ENCODE measurements at places on chromosomes 3 and 15.

DNA sequence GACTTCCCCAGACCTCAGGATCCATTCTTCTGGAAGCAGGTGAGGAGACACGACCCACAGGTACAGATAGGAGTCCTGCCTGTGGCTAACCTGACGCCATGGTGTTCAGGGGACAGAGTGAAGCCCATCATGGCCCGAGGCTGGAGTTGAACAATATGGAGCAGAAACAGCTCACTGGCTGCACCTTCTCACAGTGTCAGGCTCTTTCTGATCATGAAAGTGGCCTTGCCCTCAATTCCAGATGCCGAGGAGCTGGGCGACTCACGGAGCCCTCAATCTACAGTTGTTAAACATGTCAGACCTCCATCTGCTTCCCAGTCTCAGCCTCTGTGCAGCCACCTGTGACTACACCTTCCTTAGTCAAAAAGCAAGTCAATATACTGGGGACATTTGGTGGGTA is 110.8 kb upstream of the SMAD3 start:
- no peak for DNase-seq

GRCh38 chr3:57816471-57817095 is 60.5 kb downstream of the SLMAP start:
- DNase-seq, result no peak

DNA sequence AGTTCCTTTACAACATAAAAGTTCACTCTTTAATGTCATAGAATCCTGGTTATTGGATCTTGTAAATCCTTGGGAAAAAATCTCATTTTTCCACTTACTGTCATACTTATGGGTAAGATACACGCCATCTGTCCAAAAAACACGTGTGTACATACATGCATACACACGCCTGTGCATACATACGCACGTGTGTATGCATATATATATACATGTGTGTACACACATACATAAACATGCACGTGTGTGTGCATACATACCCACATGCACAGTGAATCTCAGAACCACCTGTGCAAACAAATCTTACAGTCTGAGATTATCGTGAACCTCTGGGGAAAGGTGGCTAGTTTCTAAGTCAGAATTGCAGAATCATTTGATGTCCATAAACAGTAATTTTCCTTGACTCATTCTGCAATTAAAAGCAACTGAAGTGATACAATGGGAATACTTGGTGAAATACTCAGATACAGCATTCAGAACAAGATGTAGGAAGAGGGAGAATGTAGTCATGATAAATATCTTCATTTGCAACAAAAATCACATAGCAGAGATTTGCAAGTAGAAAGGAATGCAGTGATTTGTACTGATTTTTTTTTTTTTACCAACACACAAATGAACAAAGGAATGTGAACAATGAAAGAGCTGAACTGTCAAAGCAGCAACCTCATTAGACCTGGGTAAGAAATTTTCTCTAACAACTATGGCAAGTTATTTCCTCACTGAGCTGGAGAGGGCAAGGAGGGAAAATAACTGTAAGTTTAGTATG is 160.6 kb upstream of the POU1F1 start:
- DNase-seq, result no peak

GRCh38 chr3:192373586-192373985 is 353.8 kb downstream of the FGF12 start:
- DNase-seq, result no peak

GRCh38 chr3:129651435-129652202 is 45.1 kb upstream of the PLXND1 start:
- DNase-seq, result no peak

DNA sequence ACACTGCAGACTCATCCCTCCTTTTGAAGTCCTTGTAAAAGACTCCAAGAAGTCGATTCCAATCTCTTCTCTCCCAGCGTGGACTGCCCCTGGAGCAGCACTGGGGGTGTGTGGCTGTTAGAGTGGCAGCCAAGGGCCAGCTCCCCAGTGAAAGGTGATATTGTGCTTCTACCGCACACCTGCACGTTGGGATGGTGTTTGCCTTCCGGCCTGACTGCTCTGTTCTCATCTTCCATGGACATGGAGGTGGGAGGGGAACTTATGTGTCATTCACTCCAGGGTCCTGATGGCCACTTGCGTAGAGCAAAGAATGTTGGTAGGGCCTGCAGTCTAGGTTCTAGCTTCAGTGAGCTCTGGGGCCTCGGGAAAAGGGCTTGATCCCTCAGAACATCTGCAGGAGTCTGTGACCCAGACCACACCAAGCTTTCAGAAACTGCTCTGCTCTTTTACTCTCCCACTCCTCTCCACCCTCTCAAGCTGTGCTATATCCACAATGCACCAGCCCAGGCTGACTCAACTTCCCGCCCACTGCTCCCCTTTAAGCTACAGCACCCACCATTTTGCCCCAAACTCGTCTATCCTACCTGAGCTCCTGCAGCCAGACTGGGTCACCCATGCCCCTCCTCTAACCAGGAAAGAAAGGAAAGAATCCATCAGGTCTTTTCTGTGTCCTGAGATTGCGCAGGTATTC is 31.3 kb downstream of the LIPC start:
- DNase-seq, result no peak

GRCh38 chr3:99549957-99550603 is 88.3 kb upstream of the COL8A1 start:
- DNase-seq, result no peak

DNA sequence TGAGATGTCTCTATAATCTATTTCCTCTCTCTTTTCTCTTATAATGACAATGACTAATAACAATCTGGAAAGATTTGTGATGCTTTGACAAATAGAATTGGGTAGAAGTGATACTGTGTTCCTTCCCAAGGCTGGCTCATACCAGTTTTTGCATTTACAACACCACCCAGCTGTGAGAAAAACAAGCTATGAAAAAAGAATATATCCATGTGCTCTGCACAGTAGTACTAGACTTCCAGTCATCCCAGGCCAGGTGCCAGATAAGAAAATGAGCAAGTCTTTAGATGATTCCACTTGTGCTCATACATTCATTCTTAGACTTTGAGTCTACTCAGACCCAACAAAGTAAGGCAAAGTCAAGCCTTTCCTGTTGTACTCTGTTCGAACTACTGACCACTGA is 350.2 kb upstream of the POU1F1 start:
- no peak for DNase-seq

DNA sequence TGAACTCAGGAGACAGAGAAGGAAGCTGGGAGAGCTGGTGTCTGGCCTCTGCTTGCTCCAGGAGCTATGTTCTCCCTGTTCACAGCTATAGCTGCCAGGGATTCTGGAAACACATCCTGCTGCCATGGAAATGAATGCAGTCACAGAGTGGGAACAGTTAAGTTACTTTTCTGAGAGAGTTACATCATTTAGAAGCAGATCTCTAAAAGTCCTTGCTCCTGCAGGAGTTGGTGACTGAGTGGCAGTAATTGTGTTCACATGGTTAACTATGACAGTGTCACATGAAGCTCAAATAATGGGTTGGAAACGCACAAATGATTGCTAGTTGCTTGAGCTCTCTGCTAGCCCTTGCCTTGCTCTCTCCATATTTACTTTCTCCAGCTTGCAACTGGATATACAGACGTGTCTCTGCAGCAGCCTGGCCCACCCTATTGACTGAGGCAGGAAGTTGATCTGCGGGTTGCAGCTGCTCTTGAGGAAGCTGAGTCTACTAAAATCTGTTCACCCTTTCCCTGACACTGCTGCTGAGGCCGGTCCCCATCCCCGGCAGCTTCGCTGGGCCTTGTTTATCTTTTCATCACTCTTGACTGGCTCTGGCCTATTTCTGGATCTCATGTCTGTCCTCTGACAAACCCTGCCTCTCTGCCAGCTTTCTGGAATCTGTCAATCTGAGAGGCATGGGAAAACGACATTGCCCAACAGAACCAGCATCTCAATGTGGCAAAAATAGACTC is 16.7 kb upstream of the ISLR start:
- no peak for DNase-seq

GRCh38 chr15:89383365-89384175 is 48.9 kb upstream of the POLG start:
- DNase-seq, result no peak

- no peak for DNase-seq
These were observed 82.2 kb upstream of the THBS1 start for GRCh38 chr15:39498629-39499028.

- DNase-seq, result no peak
These were observed 57.6 kb upstream of the PLXND1 start for GRCh38 chr3:129663930-129664646.

DNA sequence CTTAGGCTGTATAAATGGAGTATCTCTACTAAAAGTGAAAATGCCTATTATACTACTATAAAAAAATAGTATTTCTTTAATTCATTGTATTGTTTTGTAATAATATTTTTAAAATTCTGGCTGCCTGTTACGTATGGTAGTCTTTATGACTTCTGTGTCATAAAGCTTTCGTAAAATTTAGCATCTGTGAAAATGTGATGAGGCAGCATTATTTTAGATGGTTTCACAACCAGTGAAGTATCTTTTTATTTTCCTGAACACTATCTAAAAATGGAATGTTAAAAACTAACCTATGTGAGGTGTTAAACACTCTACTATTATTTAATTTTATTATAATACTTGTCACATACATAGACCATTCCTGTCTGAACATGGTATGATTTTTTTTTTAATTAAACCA is 46.2 kb downstream of the LRCH3 start:
- no peak for DNase-seq

DNA sequence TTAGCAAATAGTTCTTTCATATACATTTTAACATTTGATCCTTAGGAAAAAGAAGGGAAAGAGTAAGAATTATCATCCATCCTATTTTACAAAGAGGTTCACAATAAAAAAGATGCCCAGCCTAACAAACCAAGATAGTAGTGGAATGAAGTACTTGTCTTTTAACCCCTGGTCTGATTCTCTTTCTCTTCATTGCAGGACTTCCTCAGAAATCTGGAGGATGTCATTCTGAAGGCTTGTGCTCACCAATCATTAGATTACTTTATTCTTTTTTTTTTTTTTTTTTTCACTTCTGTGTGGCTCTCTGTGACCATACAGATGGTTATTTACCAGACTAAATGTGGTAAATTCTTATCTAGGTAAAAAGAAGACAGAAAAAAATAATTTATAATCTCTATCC is 7.0 kb downstream of the HDGFL3 start:
- no peak for DNase-seq

DNA sequence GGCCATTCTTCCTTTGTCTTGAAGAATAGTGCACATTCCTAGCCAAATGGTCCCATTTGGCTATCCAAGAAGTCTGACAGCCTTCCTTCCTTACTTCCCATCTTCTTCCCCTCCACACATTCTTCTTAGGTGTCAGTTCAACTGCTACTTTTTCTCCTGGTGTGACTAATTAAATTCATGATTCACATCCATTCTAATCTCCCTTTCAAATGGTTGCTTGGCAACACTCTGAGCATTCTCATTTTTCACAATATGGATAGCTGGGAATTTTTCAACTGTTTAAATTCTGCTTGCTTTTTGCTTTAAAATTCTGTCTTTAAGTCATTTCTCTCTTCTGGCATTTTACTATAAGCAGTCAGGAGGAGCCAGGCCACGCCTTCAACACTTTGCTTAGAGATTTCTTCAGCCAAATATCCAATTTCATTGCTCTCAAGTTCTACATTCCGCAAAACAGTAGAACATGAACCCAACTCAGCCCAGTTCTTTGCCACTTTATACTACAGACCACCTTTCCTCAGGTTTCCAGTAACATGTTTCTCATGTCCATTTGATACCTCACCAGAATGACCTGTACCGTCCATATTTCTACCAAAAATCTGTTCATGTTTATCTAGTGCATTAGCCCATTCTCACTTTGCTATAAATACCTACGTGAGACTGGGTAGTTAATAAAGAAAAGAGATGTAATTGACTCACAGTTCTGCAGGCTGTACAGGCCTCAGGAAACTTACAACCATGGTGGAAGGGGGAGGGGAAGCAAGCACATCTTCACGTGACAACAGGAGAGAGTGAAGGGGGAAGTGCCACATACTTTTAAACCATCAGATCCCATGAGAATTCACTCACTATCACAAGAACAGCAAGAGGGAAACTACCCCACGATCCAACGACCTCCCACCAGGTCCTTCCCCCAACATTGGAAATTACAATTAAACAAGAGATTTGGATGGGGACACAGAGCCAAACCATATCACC is 31.9 kb upstream of the MCF2L2 start:
- no peak for DNase-seq
